ENCODE measurements at places on chromosomes 7 and 10. TPM values are rescaled to one million over a fixed set of nuclear protein-coding genes. Genes with fewer than 3 reads are reported as not detected.
A peak's percentile ranks its signal among the peaks of the same experiment; 100 is the strongest.

The LBX1 gene
- total RNA-seq, result not detected

The TET1 gene
- total RNA-seq, result 3.6 TPM

The MEIG1 gene
- total RNA-seq, result not detected

The CRHR2 gene
- total RNA-seq, result 0.23 TPM

The GIMAP2 gene
- 11.5 TPM for total RNA-seq

The OIT3 gene
- 0.15 TPM for total RNA-seq

The CYP2C18 gene
- total RNA-seq, result not detected

The CARD11 gene
- total RNA-seq, result 1.9 TPM

- no peak for DNase-seq
These were observed 1.1 kb downstream of the ZNF777 start for GRCh38 chr7:149459540-149460452.

DNA sequence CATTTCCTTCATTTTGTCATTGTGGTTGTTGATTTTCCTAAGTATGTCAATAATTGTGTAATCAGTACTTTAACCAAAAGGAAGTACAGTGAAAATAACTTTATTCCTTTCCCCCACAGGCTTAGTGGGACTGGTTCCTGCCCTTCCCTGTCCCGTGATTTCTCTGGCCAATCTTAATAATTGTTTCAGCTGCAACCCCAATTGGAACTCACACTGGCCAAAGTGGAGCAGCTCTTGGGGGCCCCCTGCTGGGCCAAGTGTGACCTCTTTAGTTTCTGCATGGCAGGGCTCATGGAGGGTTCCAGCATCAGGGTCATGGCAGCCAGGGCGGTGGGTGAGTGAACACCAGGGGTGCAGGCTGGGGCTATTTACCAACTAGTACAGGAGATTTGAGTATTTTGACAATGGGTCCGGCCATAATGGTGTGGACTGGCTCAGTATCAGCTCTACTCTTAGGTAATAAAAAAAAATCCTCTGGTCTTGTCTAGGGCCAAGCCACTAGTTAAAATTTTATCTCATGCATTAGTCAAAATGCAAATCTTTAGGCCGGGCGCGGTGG is 31.7 kb downstream of the CYCS start:
- DNase-seq, result peak; percentile 81

DNA sequence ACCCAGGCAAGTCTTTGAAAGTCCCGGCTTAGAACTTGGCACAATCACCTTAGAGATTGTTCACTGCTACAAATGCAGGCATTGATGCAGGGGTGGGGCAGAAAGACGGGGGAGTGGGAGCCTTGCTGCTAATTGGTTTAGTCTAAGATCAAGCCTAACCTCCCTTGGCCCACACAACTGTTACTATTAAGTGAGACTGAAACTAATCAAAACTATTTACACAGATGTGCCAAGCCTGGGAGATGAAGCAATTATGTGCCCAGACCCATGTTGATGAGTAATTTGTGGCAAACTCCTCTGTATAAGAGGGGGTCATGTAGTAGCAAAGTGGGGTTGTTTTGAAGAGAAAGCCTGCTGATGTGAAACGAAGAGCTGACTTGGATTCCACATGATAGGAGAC is 178.2 kb upstream of the ITGB1 start:
- DNase-seq, result no peak

DNA sequence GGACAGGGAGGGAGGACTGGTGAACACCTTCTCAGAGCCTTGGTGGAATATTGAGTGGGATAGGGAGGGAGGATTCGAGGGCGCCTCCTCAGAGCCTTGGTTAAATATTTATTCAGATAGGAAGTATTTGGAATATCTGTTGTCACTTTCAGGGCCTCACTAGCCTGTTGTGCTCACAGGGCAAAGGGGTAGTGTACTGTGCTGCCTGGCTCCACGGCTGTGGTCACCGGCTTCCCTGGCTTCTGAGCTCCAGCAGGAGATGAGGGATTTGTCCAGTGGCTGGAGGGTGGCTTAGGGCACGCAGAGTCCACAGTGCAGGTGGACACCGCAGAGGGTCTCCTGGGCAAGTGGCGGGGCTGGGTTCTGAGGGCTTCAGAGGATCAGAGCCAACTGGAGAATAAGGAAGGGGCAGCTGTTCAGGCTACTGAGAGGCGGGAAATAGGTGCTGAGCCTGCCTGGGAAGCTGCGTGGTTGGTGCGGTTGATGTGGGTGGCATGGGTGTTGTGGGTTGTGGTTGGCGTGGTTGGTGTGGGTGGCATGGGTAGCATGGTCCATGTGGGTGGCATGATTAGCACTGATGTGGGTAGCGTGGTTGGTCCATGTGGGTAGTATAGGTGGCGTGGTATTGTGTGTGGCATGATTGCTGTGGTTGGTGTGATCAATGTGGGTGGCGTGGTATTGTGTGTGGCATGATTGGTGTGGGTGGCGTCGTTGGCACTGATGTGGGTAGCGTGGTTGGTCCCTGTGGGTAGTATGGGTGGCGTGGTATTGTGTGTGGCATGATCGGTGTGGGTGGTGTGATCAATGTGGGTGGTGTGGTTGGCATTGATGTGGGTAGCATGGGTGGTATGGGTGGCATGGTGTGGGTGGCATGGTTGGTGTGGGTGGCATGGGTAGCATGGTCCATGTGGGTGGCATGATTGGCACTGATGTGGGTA is 16.7 kb downstream of the INPP5A start:
- no peak for DNase-seq

DNA sequence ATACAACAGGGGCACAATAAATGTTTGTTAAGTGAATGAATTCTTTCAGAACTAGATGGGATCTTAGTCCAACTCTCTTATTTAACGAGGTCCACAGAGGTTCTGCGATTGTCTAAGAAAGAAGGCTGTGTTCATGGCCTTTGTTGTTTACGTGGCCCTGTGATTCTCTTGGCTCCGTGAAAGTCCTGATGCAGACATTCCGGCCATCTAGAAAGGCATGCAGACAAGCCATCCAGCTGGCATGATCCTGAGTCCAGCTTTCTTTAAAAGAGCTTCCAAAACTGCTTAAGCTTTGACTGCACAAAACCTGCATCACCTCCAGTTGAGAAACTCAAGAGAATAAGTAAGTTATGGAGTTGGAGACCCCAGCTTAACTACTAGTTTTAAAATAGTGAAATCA is 26.0 kb downstream of the EGFR start:
- no peak for DNase-seq

All from aorta (tissue), 5 donors.